Vagina (tissue), 2 donors: ENCODE measurements at places on chromosomes 4 and X.

GRCh38 chrX:2427147-2427546 lies 73.6 kb downstream of the DHRSX start:
- DNase-seq = no peak

DNA sequence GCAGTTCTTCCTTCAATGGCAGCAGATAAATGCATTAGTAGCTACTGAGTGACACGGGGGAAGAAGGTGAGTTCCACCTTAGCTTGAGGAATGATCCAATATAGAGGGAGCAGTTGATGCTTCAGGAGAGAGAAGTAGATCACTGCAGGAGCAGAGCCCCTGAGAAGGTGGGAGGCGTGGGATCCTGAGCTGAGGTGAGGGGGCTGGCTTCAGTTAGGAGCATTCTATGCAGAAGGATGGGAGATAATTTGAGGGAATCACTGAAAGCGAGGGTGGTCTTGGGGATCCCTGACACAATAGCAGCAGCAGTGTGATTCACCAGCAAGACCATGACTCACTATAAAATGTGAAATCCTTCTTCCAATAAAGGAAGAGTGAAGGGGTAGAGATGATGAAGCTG lies 48.0 kb downstream of the XAGE2 start:
- DNase-seq = no peak

DNA sequence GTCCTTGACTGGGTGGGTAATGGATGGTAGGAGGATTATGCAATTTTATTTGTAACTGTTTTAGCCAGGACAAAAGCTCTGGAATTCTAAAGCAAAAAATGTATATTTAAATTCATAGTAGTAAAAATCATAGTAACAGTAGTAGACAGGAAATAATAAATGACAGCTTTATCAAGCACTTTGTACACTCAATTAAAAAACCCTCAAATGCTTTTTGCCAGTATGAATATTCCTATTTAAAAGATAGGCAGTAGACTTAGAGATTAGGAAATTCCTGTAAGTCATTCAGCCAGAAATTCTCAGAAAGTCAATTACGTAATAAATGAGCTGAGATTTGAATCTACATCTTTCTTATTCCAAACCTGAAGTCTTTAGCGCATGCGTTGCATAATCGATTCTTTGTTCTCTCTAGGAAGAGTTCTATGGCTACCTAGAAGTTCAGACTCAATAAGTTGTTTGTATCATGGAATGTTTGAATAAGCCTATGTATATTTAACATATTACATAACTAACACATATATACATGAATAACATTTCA lies 2.5 kb downstream of the AADAT start:
- DNase-seq = no peak

GRCh38 chrX:68995386-68995779 lies 166.6 kb downstream of the EFNB1 start:
- DNase-seq = peak; percentile 67

- no peak for DNase-seq
These were observed 47.2 kb upstream of the TMPRSS11F start for GRCh38 chr4:68176904-68177303.

DNA sequence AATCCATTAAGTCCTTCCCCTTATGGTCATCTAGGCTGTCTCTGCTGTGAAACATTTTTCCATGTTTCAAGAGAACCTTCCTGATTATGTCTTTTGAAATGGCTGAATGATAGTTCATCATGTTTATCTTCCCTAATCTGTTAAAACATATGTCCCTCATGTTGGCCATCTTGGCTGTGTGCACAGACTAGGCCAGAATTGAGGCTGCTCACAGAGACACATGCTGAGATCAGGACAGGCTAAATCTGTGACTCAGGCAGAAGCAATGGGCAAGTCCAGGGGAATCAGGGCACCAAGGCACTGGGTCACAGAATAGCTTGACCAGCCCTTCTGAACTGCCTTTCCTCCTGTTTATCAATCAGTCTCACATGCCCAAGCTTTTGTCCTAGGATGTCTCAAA lies 78.3 kb downstream of the FHDC1 start:
- DNase-seq = no peak
